Lung microvascular endothelial cell (primary cell): ENCODE measurements at places on chromosomes 16 and 17. TPM values are rescaled to one million over a fixed set of nuclear protein-coding genes. Genes with fewer than 3 reads are reported as not detected.

The MYL11 gene
- not detected in 2 replicates for total RNA-seq

- DNase-seq: no peak
Observed at GRCh38 chr17:62679866-62680377, 52.5 kb downstream of the MRC2 start.

The SLFN14 gene
- not detected in 2 replicates for total RNA-seq

The CA7 gene
- not detected in 2 replicates for total RNA-seq

The CTDNEP1 gene
- total RNA-seq: 22.4 and 25.2 TPM in 2 replicates

The CCDC78 gene
- total RNA-seq: 0.40 and 0.44 TPM in 2 replicates

DNA sequence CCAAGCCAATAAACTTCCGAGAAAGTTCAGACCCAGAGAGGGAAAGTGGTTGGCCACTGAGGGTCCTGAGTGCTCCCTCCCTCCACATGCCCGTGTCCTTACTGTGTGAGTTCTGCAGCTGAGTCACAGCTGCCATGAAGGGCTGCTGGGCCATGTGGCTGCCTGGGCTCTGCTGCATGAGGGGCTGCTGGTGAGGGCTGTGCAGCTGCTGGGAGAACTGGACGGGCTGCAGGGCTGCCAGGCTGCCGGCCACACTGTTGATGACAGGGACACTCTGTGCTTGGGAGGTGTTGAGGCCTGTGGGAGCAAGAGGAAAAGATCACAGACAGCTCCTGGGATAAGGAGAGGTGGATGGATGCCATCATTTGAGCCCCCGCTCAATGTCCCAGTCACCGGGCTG, 44.0 kb downstream of the HNF1B start:
- no peak for DNase-seq

The SPEM1 gene
- total RNA-seq: not detected in 2 replicates

- DNase-seq: no peak
Observed at GRCh38 chr16:75100603-75100990, 16.0 kb downstream of the LDHD start.

GRCh38 chr17:39144416-39144840, 7.0 kb downstream of the PLXDC1 start:
- DNase-seq: peak; percentile 55
